HFFc6 (cell line): ENCODE measurements at places on chromosomes 12 and 14. TPM values are rescaled to one million over a fixed set of nuclear protein-coding genes. Genes with fewer than 3 reads are reported as not detected.

GRCh38 chr12:7864601-7865150, 8.0 kb downstream of the SLC2A14 start:
- peaks cover 2% of the 10 kb centered on the region for H3K27me3 ChIP-seq
- DNase-seq: no peak
- H3K4me1 ChIP-seq: peaks cover 42% of the 10 kb centered on the region
- H3K36me3 ChIP-seq: no peaks in the 10 kb centered on the region

DNA sequence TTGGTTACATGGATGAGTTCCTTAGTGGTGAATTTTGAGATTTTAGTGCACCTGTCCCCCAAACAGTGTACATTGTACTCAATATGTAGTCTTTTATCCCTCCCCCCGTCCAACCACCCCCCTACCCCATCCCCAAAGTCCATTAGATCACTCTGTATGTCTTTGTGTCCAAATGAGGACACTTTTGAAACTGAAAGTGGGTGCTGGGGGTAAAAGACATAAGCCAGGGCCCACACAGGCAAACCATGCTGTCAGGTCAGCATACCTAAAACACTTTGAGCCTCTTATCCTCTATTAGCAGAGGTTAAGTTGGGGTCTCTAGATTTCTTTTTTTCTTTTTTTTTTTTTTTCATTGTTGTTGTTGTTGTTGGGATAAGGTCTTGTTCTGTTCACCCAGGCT, 31.3 kb upstream of the KICS2 start:
- H3K36me3 ChIP-seq: no peaks in the 10 kb centered on the region
- no peak overlapping the region for H3K4me3 ChIP-seq
- no peaks in the 10 kb centered on the region for H3K27me3 ChIP-seq
- no peak overlapping the region; the same call in 1 of the 2 replicates for H3K27ac ChIP-seq
- H3K4me1 ChIP-seq: peaks cover 34% of the 10 kb centered on the region
- no peak for DNase-seq

DNA sequence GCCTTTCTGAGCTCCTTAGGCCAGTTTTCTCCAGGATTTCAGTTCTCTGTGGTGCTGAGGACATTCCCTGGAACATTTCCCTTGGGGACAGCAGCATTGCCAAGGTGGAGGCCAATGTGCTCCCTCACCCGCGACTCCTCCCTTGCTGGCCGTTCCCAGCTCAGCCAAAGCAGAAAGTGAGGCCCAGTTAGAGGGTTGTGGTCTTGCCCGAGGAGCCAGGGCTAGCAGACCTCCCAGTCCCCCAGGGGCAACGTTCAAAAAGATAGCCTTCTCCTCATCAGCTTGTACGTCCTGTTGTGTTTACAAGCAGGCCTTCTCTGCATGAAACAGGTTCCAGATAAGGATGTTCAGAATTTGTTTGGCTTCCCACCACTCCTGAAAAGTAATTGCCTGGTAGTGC, 78.4 kb downstream of the SSPN start:
- no peaks in the 10 kb centered on the region; the same call in none of the 2 replicates for H3K27me3 ChIP-seq
- no peak for DNase-seq
- H3K4me1 ChIP-seq: peaks cover 73% of the 10 kb centered on the region
- peak overlapping the region; percentile 98 for H3K27ac ChIP-seq
- H3K4me3 ChIP-seq: peak overlapping the region; percentile 86
- H3K36me3 ChIP-seq: no peaks in the 10 kb centered on the region

- H3K4me3 ChIP-seq: no peak overlapping the region
- H3K4me1 ChIP-seq: peaks cover 29% of the 10 kb centered on the region
- H3K36me3 ChIP-seq: no peaks in the 10 kb centered on the region
- H3K27me3 ChIP-seq: no peaks in the 10 kb centered on the region
- no peak for DNase-seq
These were observed 117.7 kb downstream of the OTOGL start for GRCh38 chr12:80217011-80217535.

GRCh38 chr14:85442996-85443395, 86.9 kb upstream of the FLRT2 start:
- peaks cover 53% of the 10 kb centered on the region for H3K4me1 ChIP-seq
- DNase-seq: no peak
- peaks cover 3% of the 10 kb centered on the region for H3K27me3 ChIP-seq
- peaks cover 4% of the 10 kb centered on the region; the same call in 1 of the 2 replicates for H3K36me3 ChIP-seq

- H3K27me3 ChIP-seq: no peaks in the 10 kb centered on the region; the same call in 1 of the 2 replicates
- no peak for DNase-seq
- no peak overlapping the region for H3K27ac ChIP-seq
- H3K4me3 ChIP-seq: peak overlapping the region; percentile 11; the same call in 1 of the 2 replicates
These were observed 14.1 kb downstream of the CLEC7A start for GRCh38 chr12:10115890-10116289.

GRCh38 chr12:90013409-90013808, 304.8 kb upstream of the ATP2B1 start:
- no peak overlapping the region for H3K4me3 ChIP-seq
- H3K4me1 ChIP-seq: peaks cover 34% of the 10 kb centered on the region
- DNase-seq: peak; percentile 18
- no peaks in the 10 kb centered on the region for H3K36me3 ChIP-seq
- H3K27me3 ChIP-seq: no peaks in the 10 kb centered on the region

GRCh38 chr14:43735932-43736331, 771.2 kb downstream of the FSCB start:
- H3K27me3 ChIP-seq: no peaks in the 10 kb centered on the region
- no peak overlapping the region for H3K4me3 ChIP-seq
- H3K36me3 ChIP-seq: no peaks in the 10 kb centered on the region

DNA sequence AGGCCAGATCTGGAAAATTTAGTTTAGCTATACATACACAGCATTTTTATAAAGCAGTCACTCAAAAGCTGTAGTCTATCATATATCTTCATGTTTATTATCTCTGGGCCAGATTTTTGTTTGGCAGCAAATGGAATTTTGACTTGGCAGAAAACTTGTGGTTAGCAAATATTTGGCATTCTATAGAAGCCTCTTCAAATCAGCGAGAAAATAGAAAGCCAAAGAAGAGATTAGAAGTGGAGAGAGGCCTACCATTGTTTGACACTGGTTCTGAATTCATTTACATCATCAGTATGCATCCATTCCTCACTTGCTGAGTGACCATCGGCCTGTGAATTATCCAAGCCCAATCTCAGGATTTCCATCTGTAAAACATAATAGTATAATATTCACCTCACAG, 1077.6 kb downstream of the GALC start:
- DNase-seq: peak; percentile 3
- no peaks in the 10 kb centered on the region; the same call in 1 of the 2 replicates for H3K27me3 ChIP-seq
- H3K4me1 ChIP-seq: 0 out of 2 replicates have a peak, but pooled peaks cover 5% of the 10 kb centered on the region
- no peak overlapping the region for H3K4me3 ChIP-seq
- H3K27ac ChIP-seq: no peak overlapping the region

- no peak overlapping the region for H3K27ac ChIP-seq
- no peaks in the 10 kb centered on the region for H3K4me1 ChIP-seq
- H3K4me3 ChIP-seq: no peak overlapping the region
These were observed 34.7 kb upstream of the RTRAF start for GRCh38 chr14:51954657-51955056.

GRCh38 chr14:45254771-45255170, 1.8 kb upstream of the MIS18BP1 start:
- H3K4me1 ChIP-seq: peaks cover 25% of the 10 kb centered on the region
- H3K27me3 ChIP-seq: peaks cover 1% of the 10 kb centered on the region
- H3K4me3 ChIP-seq: no peak overlapping the region
- H3K27ac ChIP-seq: no peak overlapping the region

- no peak within 1 kb of the TSS for H3K4me3 ChIP-seq
- no peak within 1 kb of the TSS for H3K27ac ChIP-seq
- no peaks in the 10 kb centered on the region for H3K36me3 ChIP-seq
These were observed at the start of gene LHX5 for GRCh38 chr12:113471619-113472171. Gene LHX5 (minus strand): TSS chr12:113471871. CDS start chr12:113471498, 373 bp downstream.

- peaks cover 7% of the 10 kb centered on the region for H3K4me1 ChIP-seq
- H3K36me3 ChIP-seq: no peaks in the 10 kb centered on the region
- DNase-seq: no peak
- no peak overlapping the region for H3K27ac ChIP-seq
These were observed 41.4 kb downstream of the NOC4L start for GRCh38 chr12:132185705-132186104.

DNA sequence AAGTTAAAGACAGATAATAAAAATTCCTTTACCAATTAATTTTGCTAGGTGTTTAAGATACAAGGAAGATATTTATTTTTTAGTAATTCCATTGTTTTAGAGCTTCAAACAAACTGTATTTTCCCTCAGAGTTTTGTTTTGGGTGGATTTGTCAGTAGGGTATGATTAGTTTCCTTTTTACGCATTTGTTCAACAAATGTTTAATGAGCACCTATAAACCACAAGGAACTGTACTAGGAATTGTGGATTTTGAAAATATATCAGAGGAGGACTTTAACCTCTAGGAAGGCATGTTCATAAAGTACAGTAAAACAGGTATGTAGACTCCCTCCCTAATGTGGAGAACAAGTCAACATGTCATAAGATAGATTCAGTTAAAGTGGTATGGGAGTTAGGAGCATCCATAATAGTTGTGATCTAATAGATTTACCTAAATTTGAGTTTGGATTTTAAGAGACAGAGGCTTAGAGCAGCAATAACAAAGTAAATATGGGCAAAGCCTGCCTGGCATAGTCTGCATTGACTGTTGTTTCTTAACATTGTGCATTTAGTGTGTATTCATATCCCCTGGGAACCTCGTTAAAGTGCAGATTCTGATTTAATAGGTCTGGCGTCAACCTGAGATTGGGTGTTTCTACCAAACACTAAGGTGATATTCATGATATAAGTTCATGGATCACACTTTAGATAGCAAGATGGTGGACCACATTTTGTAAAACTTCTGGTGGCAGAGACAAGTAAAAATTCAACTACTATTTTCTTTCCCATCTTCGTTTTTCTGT, 232.0 kb downstream of the ERC1 start:
- no peaks in the 10 kb centered on the region for H3K27me3 ChIP-seq
- DNase-seq: no peak
- H3K4me3 ChIP-seq: no peak overlapping the region
- peaks cover 9% of the 10 kb centered on the region; the same call in 1 of the 2 replicates for H3K4me1 ChIP-seq
- H3K36me3 ChIP-seq: peaks cover 10% of the 10 kb centered on the region

DNA sequence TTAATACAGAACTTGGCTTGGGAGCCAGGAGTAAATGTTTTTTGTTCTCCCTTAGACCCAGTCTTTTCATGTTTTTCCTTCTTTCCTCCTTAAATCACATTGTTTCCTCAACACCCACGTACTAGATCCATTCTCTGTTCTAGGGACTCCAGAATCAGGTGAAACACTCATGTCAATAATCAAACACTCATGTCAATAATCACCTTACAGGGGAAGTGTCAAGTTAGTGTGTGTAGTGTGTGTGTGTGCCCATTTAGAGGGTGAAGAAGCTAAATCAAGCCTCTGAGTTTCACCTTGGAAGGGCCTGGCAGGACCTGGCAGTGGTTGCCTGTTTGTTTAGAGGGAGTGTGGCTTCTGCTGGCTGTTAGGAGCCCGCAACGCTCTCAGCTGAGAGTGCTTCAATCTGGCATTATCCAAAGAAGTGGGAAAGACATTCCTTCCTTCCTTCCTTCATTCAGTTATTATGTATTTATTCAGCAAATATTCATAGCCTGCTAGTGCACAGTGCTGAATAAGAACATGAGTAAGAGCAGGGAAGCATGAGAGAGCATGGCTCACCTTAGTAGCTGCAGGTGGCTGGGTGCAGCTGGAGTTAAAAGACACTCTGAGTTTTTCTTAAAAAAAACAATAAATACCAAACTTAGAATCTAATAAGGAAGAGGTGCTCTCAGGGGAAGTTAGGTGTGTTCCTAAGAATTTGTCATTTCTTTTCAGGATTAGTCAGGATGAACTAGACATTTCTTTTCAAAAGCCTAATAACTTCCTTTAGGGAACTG, 17.6 kb upstream of the EID3 start:
- H3K4me1 ChIP-seq: peaks cover 56% of the 10 kb centered on the region
- peak overlapping the region; percentile 100 for H3K27ac ChIP-seq
- peaks cover 25% of the 10 kb centered on the region for H3K27me3 ChIP-seq
- H3K4me3 ChIP-seq: peak overlapping the region; percentile 98
- DNase-seq: peak; percentile 51

GRCh38 chr12:32302218-32303173, 96.9 kb upstream of the FGD4 start:
- H3K36me3 ChIP-seq: peaks cover 6% of the 10 kb centered on the region
- H3K4me3 ChIP-seq: no peak overlapping the region
- DNase-seq: peak; percentile 15
- H3K4me1 ChIP-seq: peaks cover 22% of the 10 kb centered on the region

GRCh38 chr12:67096533-67097318, 172.4 kb upstream of the CAND1 start:
- H3K27ac ChIP-seq: no peak overlapping the region
- peaks cover 1% of the 10 kb centered on the region for H3K27me3 ChIP-seq
- no peak for DNase-seq
- no peak overlapping the region for H3K4me3 ChIP-seq
- H3K36me3 ChIP-seq: no peaks in the 10 kb centered on the region

DNA sequence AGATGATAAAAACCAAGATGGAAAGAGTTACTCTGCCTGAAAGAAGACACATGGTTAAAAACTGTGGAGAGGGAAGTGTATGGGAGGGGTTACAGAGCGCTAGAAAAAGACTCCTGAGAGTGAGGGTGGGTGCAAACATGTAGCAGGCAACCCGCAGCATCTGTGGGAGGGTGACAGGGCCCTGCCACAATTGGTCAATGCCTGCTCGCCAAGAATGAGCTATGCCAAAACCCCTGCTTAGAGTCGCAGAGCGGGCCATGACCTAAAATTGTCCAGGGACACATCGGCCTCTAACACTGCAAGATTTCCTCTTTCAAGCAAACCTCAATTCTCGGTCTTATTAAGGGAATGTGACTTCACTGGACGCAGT, 700 bp downstream of the PRKAG1 start:
- DNase-seq: peak; percentile 53
- peaks cover 10% of the 10 kb centered on the region for H3K27me3 ChIP-seq
- peaks cover 21% of the 10 kb centered on the region for H3K36me3 ChIP-seq
- H3K27ac ChIP-seq: peak overlapping the region; percentile 99

DNA sequence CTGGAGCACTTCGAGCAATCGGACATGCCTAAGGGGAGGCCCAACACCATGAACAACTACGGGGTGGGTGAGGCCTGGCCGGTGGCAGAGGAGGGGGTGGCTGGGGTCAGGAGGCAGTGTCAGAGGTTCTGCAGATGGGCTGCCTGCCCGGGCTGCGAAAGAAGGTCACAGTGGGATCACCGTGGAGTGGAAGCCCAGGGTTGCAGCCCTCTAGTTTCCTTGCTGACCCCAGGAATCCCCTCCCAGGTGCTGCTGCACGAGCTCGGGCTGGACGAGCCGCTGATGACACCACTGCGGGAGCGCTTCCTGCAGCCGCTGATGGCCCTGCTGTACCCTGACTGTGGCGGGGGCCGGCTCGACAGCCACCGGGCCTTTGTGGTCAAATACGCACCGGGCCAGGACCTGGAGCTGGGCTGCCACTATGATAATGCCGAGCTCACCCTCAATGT, 1.9 kb upstream of the ARL6IP4 start:
- H3K36me3 ChIP-seq: no peaks in the 10 kb centered on the region
- no peak overlapping the region for H3K4me3 ChIP-seq
- no peak overlapping the region for H3K27ac ChIP-seq
- no peak for DNase-seq

The KRR1 gene
- total RNA-seq: 52.9 to 62.5 TPM (median 61.0 TPM) in 3 replicates

The GLIPR1 gene
- total RNA-seq: 157 to 287 TPM (median 230 TPM) in 3 replicates

The TMCC3 gene
- not detected in 2 replicates for total RNA-seq

The KCNH3 gene
- total RNA-seq: 0.40 TPM in 1 of 3 replicates, not detected in the others

The SOAT2 gene
- 0.21 to 0.25 TPM (median 0.21 TPM) in 3 replicates for total RNA-seq

The CLEC2D gene
- 1.1 to 1.7 TPM (median 1.3 TPM) in 3 replicates for total RNA-seq

The DLGAP5 gene
- 20.5 to 52.1 TPM (median 39.7 TPM) in 3 replicates for total RNA-seq

The JAG2 gene
- total RNA-seq: 0.48 to 0.85 TPM (median 0.56 TPM) in 3 replicates

The TMEM179 gene
- total RNA-seq: not detected in 3 replicates

The IQSEC3 gene
- not detected in 3 replicates for total RNA-seq

The FGF23 gene
- not detected in 3 replicates for total RNA-seq

The GATC gene
- 16.3 to 28.8 TPM (median 23.1 TPM) in 3 replicates for total RNA-seq
